Tibial artery (tissue), 4 donors: ENCODE measurements at places on chromosomes 2 and 18.

GRCh38 chr2:24515335-24515734 lies 24.3 kb downstream of the NCOA1 start:
- H3K4me3 ChIP-seq, result no peak overlapping the region
- no peaks in the 10 kb centered on the region for H3K27me3 ChIP-seq
- H3K27ac ChIP-seq, result no peak overlapping the region
- H3K4me1 ChIP-seq, result peaks cover 31% of the 10 kb centered on the region

DNA sequence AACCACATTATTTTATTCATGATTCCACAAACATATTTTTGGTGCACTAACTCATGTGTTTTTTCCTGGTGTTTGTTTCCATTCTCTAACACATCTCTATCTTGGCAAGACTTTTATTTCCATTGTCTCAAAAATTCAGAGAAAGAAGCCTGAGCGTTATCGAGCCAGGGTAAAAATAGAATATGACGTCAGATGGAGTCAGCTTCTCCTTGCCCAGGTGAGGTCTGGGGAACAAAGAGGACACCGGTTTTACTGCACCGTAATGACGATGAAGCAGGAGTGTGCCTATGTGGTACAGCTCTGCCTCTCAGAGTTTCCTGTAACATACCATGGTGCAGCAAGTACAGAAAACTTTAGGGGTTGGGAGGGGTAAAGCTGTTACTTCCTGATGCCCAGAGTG lies 661.6 kb downstream of the PLCL1 start:
- no peaks in the 10 kb centered on the region for H3K4me1 ChIP-seq
- no peaks in the 10 kb centered on the region for H3K27me3 ChIP-seq
- no peaks in the 10 kb centered on the region for H3K36me3 ChIP-seq
- DNase-seq, result no peak

DNA sequence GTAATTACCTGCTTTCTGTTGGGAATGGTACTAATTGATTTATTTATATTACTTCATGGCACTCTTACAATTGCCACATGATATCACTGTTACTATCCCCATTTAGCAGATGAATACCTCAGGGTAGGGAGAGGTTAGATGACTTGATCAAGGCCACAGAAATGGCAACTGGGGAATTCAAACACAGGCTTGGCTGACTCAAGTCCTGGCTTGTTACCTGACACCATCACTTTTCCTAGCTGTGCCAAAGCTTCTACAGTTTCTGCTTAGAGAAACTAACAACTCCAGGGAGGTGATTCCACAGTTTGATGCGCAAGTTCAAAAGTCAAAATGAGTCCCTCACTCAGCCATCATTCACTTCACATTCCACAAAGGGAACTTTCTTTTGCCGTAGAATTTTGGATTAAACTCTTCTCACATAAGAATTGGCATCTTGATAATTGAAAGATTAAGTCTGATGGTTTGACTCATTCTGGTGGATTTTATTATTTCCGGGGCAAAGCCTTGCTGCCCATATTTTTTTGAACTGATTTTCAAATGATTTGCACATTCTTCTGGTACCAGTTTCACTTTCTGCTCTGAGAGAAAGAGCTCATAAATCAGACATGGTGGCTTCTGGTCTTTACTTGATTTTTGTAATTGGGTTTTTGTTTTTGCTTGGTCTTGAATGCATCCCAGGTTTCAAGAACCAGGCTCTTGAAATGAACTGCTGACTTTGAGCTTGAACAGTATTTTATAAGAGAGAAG lies 656.8 kb downstream of the BCL11A start:
- H3K27ac ChIP-seq, result no peak overlapping the region
- no peaks in the 10 kb centered on the region for H3K27me3 ChIP-seq
- no peak overlapping the region for H3K4me3 ChIP-seq
- H3K4me1 ChIP-seq, result no peaks in the 10 kb centered on the region
- DNase-seq, result no peak

DNA sequence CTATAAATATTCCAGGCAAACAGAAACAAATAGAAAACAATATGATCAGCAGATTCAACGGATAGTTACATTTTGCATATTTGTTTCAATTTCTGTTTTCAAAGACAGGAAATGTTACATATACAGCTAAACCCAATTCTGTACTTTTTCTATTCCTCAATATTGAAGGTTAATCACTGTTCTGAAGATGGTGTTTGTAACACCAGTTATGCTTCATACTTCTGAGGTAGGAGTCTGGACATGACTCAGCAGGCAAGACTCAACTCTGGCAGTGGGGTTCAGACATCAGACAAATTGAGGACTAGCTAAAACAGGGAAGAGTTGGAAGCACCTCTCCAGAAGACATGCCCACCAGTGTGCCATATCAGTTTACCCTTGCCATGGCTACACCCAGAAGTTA lies 16.6 kb downstream of the SERPINB13 start:
- no peaks in the 10 kb centered on the region for H3K4me1 ChIP-seq
- no peak overlapping the region for H3K4me3 ChIP-seq
- no peaks in the 10 kb centered on the region for H3K27me3 ChIP-seq
- H3K27ac ChIP-seq, result no peak overlapping the region
- DNase-seq, result no peak

DNA sequence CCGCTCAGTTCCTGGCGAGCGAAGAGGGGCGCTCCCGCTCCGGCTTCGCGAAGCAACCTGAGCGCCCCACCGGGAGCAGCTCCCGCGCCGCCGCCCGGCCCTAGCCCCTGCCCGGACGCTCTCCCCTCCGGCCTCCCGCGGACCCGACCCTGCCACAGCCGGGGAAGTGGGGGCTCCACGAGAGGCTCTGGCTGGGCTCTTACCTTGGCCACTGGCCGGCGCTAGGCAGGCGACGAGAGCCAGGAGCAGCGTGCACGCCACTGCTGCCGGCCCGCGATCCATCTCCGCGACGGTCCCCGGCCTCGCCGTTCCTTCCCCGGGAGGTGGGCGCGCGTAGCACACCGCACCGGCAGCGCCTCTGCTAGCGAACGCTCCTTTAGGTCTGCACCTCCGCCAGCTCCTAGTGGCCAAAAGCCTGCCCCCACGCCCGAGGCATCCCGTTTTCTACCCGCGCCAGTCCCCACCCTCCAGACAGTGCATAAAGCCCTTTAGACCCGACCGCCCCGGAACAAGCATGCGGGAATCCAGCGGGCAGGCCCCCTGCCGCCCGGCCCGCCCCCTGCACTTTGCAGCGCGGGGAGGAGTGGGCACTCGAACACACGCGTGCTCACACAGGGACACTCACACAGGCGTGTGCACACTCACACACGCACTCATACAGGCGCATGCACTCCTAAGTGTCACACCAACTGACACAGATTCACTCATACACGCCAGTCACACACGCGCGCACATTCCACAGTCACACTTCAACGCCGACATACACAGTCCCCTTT lies at the start of gene LRP2:
TSS of gene LRP2 (minus strand) at position 417 of the 776 bp plus-strand sequence. CDS start at position 282, 135 bp downstream.
- DNase-seq, result no peak
- H3K4me3 ChIP-seq, result peak within 1 kb of the TSS; percentile 48
- H3K4me1 ChIP-seq, result peaks cover 39% of the 10 kb centered on the region
- no peaks in the 10 kb centered on the region for H3K36me3 ChIP-seq
- H3K27ac ChIP-seq, result no peak within 1 kb of the TSS
- H3K27me3 ChIP-seq, result no peaks in the 10 kb centered on the region
